ENCODE measurements at places on chromosomes 4 and X.

DNA sequence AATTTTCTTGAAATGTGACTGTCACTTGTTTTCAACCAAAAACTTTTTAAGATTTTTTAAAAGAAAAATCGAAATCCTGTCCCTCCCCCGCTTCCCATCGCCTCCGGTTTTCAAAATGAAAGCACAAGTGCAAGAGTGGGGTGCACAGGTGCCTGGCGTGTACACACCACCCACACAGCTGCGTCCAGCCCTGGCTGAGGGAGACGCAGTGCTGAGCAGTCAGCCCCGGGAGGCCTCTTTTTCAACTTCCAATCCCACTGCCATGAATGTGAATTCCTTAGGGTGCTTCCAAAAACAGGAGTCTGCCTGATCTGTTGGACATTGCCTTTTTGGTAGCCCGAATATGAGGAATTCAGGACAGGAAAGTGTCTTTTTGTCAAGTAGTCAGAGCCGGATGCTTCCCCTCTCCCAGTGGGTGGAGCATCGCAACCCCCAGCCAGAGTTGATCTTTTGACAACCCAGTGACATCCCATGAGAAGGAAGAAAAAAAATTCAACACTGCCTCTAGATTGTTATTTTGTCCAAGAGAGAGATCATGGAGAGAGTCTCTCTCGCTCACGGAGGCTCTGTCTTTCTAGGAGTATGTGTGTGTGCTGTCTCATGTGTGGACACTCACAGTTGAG is 8.9 kb downstream of the PRRG3 start:
- DNase-seq, result no peak

GRCh38 chr4:40721730-40722171 is 28.0 kb upstream of the NSUN7 start:
- no peak for DNase-seq

DNA sequence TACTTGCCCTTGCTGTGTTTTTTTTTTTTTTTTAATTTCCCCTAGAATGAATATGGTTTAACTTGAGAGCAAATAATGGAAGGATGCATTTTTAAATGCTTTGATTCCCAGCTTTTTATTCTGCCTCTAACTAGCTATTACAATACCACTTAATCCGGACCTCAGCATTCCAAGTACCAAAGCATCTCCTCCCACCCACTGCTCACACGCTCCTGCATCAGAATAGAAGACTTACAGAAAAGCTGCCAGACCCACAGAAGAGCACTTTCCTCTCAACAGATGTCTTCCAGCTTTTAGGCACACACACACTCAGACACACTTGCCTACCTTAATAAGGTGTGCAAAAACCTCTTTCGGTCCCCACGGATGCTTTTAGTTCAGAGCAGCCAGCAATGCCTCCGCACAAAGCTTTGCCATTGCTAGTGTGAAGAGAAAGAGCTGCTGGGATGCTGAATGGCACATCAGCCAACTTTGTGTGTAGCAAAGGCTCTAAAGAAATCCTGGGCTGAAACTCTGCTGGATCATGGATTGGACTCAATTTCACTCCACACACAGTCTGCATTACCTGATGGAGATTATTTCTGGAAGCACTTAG is 1056.2 kb downstream of the DMD start:
- DNase-seq, result no peak

- no peak for DNase-seq
These were observed 758 bp downstream of the SDAD1 start for GRCh38 chr4:75989846-75990528.

DNA sequence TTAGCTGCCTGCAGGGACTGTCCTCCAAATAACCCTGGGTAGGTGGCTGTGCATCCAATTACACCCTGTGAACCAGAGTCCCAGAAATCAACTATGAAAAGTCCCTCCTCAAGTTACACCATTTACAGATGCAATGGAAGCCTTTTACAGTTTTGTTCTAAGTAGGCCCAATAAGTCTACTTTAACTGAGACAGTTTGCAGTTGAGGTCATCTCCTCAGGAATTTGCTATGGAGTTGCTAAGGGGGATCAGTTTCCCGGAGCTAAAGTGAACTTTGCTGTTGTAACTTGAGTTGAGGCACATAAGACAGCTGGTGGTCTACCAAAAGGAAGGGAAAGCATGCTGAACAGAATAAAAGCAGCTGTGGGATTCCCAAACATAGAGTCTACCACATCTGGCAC is 121.6 kb upstream of the STK26 start:
- no peak for DNase-seq

DNA sequence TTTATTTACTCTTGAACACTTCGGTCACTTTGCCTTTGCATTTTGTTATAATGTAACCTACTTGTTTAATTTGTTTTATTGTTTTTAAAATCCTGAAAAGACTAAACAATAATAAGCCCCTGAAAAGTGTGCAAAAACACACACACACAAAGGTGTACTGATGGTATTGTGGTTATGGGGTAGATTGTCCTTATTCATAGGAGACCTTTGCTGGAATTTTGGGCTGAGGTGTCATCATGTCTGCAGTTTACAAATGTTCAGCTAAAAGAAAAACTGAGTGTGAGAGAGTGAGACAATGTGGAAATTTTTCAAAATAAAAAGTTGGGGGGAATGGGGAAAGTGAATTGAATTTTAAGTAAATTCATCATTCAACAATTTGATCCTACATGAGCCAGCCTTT is 174.9 kb downstream of the QDPR start:
- DNase-seq, result no peak

DNA sequence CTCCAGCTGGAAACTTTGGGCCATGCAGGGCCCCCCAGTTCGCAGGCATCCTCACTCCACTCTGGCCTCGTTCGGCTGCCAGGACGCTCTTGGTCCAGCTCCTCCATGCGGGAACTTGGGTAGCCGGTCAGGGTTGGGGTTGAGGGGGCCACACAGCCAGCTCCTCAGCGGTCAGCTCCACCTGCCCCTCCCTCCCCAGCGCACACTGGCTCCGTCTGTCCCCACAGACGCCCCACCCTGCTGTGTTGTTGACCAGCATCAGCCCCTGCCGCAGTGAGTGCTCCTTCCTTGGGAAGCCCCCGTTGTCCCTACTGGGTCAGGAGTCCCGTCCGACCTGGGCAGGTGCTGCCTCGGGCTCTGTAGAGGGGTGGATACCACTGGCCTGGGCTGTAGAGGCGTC is 5.8 kb downstream of the FGFRL1 start:
- DNase-seq, result no peak

GRCh38 chr4:84031401-84031800 is 467.7 kb downstream of the NKX6-1 start:
- no peak for DNase-seq

GRCh38 chrX:130893356-130894085 is 9.5 kb downstream of the ENOX2 start:
- DNase-seq, result no peak

DNA sequence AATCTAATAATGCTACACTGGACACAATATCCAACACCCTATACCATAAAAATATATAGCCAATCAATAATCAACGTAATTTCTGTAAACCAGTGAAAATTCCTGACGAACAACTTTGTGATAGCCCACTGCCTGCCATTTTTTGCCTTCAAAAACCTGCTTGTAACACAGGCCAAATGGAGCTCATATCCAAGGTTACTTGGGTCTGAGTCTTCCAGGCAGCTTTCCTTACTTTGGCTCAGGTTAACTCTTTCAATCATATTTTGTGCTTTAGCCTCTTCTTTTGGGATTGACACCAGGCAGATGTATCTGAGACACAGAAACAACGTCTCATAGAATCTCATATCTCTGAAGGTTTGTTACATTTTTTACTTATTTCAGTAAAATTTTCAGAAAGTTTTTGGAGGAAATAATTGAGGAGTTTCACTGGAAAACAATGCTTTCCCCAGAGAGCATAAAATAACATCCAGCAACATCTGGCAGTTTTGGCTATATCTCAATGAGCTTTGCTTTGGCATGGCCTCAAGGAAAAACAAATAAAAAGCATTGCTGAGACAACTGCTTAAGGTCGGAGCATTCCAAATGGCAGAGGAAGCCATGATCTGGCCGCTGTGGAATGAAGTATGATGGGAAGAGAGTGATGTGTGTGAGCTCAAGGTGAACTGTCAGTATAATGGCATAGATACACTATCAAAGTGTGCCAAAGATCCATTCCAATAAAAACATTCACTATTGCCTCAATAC is 162.9 kb upstream of the SPIN4 start:
- DNase-seq, result no peak

GRCh38 chrX:101736651-101737050 is 77.0 kb upstream of the ARMCX2 start:
- DNase-seq, result no peak

DNA sequence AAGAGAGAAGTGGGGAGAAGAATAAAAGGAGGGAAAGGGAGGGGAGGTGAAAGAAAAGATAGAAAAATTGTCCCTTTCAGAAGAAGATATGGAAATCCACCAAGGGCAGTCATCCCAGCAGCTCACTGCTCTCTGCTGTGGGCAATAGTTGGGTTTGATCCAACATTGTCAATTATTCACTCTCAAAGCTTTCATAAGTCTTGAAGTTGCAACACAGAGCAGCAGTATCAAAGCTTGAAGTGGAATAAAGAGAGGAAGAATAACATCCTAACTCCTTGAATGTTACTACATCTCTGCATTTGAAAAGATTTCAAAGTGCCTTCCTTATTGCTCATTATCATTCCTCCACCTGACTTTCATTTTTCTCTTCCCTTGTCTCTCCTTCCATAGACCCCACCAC is 62.3 kb upstream of the HHIP start:
- no peak for DNase-seq

DNA sequence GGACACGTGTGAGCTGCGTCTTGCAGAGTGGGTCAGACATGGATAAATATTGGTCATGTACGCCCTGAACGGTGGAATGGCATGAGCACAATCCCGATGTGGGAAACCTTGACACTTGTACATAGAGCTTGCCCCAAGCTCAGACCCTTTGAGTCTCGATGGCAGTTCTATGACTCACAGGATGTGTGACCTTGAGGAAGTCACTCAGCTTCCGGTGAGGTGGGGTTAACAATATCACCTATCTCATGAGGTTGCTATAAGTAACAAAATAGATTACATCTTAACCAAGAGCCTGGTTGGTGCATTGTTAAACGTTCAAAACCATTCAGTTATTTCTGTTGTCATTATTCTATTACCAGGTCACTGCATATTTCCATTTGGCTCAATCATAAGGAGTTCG is 109.1 kb upstream of the TBL1X start:
- DNase-seq, result peak; percentile 57

- DNase-seq, result no peak
These were observed 64.8 kb downstream of the PJA1 start for GRCh38 chrX:69100478-69100877.
